ENCODE measurements at places on chromosomes 2 and 18. TPM values are rescaled to one million over a fixed set of nuclear protein-coding genes. Genes with fewer than 3 reads are reported as not detected.

The CDCA7 gene
- total RNA-seq = 0.87 TPM

The USP40 gene
- total RNA-seq = 22.7 TPM

DNA sequence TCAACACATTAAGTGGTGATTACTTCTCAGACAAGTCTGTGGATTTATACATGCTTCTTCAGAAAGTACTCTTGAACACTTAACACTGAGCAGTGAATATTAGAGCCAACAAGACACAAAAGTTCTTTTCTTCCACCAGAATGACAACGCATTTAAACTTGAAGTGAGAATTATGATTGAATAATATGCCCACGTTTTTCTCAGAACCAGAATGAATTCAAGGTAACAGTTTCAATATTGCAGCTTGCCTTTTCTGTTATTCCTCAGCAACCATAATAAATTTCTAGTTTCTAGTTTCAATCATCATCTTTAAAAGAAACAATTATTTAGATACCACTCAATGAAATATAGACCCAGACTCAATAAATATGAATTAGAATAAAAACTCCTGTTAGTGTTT lies 547.0 kb downstream of the NUP35 start:
- no peak overlapping the region for H3K27ac ChIP-seq
- no peak for DNase-seq
- no peaks in the 10 kb centered on the region for H3K36me3 ChIP-seq
- H3K4me3 ChIP-seq = no peak overlapping the region
- no peaks in the 10 kb centered on the region for H3K4me1 ChIP-seq
- no peaks in the 10 kb centered on the region for H3K27me3 ChIP-seq

- no peak overlapping the region for H3K4me3 ChIP-seq
- H3K36me3 ChIP-seq = no peaks in the 10 kb centered on the region
- H3K4me1 ChIP-seq = peaks cover 16% of the 10 kb centered on the region
- H3K27me3 ChIP-seq = no peaks in the 10 kb centered on the region
- DNase-seq = no peak
- H3K27ac ChIP-seq = no peak overlapping the region
Measured at GRCh38 chr18:3111523-3112240, 98.7 kb upstream of the LPIN2 start.

GRCh38 chr2:28336982-28337627 lies 55.6 kb upstream of the FOSL2 start:
- no peak overlapping the region for H3K4me3 ChIP-seq
- no peaks in the 10 kb centered on the region for H3K36me3 ChIP-seq
- no peaks in the 10 kb centered on the region for H3K27me3 ChIP-seq
- no peak for DNase-seq
- peaks cover 23% of the 10 kb centered on the region for H3K4me1 ChIP-seq
- H3K27ac ChIP-seq = no peak overlapping the region

The CDK15 gene
- not detected for total RNA-seq

DNA sequence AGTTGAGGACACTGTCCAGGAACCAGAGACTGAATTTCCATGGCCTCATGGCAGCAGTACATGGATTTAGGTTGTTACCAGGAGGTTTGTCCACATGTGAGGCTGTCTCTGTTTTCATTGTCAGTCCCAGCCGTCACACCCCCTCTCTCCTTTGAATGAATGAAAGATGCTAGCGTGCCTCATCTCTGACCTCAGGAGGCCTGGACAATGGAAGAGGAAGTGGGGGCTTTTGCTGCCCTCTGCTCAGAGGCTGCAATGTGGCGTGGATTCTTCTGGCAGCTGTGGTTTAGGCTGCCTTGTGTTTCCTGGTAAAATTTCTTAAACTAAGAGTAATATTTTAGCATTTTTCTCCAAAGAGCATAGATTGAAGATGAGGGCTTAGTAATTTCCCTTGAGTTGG lies 47.5 kb downstream of the RAB31 start:
- no peak for DNase-seq
- no peaks in the 10 kb centered on the region for H3K36me3 ChIP-seq
- H3K4me3 ChIP-seq = no peak overlapping the region

DNA sequence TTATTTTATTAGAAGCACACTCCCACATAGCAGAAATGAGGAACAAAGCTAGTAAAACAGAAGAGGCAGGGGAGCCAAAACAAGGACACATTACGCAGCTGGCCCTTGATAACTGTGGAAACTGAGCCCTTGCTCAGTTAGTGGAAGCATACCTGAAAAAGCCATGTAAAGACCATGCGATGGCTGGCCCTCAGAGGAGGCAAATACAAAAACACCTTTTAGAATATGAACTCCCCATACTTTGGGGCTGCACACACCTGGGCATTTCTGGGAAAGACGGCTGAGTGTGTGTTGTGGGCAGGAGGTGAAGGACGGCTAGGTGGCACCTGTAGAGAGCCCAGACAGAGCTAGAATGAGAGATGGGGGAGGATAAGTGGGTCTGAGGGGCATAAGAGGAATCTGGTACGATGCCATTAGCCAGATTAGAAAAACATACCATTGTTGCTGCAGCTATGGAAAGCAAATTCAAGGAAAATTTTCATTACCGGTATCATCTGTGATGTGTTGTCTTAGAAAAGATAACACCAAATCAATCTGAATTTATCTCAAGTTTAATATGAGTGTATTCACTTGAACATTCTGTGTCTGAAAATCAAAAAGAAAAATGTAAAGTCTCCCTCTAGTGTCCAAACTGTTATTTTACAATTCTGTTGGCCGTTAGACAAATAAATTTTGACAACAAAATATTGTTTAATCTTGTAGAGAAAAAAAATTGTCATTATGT lies 45.2 kb upstream of the SULT1C3 start:
- H3K36me3 ChIP-seq = no peaks in the 10 kb centered on the region
- H3K27ac ChIP-seq = no peak overlapping the region
- no peaks in the 10 kb centered on the region for H3K4me1 ChIP-seq
- no peak for DNase-seq
- no peak overlapping the region for H3K4me3 ChIP-seq

The ACAA2 gene
- total RNA-seq = 47.9 TPM

The RAB1A gene
- total RNA-seq = 51.8 TPM

The TMEM178A gene
- 0.67 TPM for total RNA-seq

DNA sequence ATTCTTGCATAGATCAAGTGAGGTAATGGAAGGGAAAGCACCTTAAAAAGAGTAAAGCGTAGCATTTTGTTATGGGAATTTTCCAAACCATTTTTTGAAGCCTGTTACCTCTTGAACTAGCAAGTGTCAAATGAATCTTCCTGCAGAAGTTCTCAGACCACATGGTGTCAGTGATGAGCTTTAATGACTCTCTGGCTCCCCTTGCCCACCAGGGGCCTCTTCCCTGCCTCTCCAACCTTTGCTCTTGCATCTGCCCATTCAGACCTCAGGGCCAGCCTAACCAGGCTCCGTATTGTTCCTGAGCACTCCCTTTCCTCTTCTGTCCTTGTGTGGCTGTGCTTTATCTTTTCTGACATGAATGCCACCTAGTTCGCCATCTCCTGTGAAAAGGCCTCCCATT lies 155.9 kb downstream of the DIS3L2 start:
- H3K27me3 ChIP-seq = no peaks in the 10 kb centered on the region
- DNase-seq = no peak
- no peak overlapping the region for H3K27ac ChIP-seq
- no peaks in the 10 kb centered on the region for H3K4me1 ChIP-seq
- no peaks in the 10 kb centered on the region for H3K36me3 ChIP-seq

DNA sequence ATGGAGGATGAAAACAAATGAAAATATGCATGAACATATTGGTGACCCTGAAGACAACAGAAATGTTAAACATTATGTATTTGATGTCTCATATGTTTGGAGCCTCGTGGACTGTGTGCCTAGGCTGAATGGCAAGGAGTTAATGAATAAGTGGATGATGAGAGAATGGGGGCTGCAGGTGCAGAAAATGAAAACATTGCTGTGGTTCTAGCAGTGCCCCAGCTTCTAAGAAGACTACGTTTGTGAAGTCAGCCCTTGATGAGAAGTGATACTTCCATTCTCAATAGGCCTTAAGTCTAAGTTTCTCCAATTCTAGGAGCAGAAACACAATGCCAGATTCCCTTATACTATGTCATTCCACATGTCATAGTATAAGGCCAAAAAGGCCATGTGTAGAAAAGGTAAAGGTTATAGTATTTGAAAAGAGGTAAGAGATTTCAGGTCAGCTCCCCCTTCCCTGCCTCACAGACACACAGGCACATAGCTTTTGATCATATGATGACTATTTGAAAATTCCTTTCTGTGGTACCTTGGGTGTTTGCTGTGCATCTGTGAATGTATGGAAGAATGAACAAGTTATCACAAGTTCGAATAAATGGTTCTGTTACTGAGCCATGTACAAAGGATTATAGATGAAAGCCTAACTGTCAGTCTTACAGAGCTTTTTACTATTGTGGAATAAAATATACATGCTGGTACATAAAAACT lies 280.8 kb downstream of the SETBP1 start:
- no peaks in the 10 kb centered on the region for H3K27me3 ChIP-seq
- H3K4me3 ChIP-seq = no peak overlapping the region
- H3K4me1 ChIP-seq = peaks cover 9% of the 10 kb centered on the region
- no peak for DNase-seq
- H3K27ac ChIP-seq = no peak overlapping the region

DNA sequence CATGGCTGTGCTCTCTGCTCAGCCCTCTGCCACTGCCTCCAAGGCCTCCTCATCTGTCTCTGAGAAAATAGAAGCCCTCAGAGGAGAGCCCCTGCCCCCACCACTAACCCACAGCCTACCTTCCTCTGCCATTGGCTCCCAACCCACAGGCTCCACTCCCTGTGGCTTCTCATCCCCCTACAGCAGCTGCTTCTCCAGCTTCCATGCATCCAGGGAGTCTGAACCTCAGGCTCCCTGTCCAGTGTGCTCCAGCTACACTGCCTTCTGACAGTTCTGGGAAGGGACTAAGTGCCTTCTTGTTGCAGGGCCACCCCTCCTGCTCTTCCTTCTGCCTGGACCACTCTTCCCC lies 29.3 kb downstream of the COL6A3 start:
- H3K27ac ChIP-seq = no peak overlapping the region
- no peak overlapping the region for H3K4me3 ChIP-seq
- H3K27me3 ChIP-seq = no peaks in the 10 kb centered on the region
- no peak for DNase-seq
- no peaks in the 10 kb centered on the region for H3K36me3 ChIP-seq

The CLHC1 gene
- 5.2 TPM for total RNA-seq

- no peaks in the 10 kb centered on the region for H3K4me1 ChIP-seq
- DNase-seq = no peak
- no peak overlapping the region for H3K4me3 ChIP-seq
Measured at GRCh38 chr2:229044581-229044980, 226.5 kb downstream of the PID1 start.

DNA sequence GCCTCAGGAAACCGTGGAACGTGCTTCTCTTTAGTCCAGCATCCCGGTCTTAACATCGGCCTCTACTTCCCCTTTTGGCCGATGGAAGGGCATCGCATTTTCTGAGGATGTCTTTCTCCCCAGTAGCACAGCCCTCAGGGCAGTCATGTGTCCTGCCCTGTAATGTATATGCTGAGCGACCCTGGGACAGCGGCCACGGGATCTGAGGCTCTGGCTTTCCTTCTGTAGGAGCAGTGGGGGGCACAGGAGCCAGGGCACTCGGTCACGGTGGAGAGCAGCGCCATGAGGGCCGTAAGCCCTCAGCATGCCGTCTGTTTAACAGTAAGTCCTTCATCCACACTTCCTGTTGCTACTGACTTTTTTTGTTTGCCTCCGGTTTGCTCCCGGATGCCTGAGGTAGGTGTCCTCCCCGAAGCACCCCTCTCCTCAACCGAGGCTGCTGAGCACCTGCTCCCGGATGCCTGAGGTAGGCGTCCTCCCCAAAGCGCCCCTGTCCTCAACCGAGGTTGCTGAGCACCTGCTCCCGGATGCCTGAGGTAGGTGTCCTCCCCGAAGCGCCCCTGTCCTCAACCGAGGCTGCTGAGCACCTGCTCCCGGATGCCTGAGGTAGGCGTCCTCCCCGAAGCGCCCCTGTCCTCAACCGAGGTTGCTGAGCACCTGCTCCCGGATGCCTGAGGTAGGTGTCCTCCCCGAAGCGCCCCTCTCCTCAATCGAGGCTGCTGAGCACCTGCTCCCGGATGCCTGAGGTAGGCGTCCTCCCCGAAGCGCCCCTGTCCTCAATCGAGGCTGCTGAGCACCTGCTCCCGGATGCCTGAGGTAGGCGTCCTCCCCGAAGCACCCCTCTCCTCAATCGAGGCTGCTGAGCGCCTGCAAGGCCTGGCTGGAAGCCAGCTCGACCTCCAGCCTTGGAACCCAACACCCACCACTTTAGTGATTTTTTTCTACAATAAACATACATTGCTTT lies 169.3 kb downstream of the HDAC4 start:
- no peaks in the 10 kb centered on the region for H3K27me3 ChIP-seq
- H3K4me1 ChIP-seq = no peaks in the 10 kb centered on the region
- no peak for DNase-seq

GRCh38 chr2:240797500-240797895 lies 22.5 kb downstream of the KIF1A start:
- no peak for DNase-seq
- no peaks in the 10 kb centered on the region for H3K27me3 ChIP-seq
- no peaks in the 10 kb centered on the region for H3K4me1 ChIP-seq
- H3K36me3 ChIP-seq = no peaks in the 10 kb centered on the region
- H3K27ac ChIP-seq = no peak overlapping the region

DNA sequence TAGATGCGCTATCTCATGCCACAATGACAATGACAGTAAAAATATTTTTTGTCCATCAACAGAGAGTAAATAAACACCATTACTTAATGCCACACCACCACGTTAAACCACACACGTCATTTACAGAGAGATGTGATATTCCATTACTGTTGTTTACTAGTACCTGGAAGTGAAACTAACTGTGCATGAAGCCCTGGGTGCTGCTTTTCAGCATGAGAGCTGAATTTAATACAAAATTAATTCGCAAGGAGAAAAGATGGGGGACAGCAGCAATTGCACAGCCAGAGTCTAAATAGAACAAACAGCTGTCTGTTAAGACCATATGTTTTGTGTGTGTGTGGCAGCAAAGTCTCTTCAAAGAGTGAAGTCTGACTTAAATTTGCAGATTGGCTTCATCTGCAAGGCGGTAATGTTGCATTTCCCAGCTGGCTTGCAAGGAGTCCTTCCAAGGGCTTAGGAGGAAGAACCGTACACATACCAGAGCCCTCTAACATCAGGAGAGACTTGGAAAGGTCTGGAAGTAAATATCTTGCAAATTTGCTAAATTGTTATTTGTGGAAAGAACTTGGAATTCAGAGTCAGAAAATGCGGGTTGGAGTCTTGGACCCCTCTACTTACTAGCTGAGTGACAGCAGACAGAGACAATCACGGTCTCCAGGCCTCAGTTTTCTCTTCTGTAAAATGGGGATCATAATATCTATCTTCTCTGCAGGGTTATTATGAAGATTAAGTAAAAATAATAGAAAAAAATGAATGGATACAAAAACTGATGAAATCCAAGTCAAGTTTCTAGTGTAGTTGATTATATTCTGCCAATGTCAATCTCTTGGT lies 127.6 kb downstream of the ALPK2 start:
- peaks cover 13% of the 10 kb centered on the region for H3K4me1 ChIP-seq
- H3K27ac ChIP-seq = peak overlapping the region; percentile 56
- no peaks in the 10 kb centered on the region for H3K27me3 ChIP-seq

- no peak overlapping the region for H3K4me3 ChIP-seq
- DNase-seq = no peak
Measured at GRCh38 chr2:225122007-225122406, 79.7 kb upstream of the DOCK10 start.

DNA sequence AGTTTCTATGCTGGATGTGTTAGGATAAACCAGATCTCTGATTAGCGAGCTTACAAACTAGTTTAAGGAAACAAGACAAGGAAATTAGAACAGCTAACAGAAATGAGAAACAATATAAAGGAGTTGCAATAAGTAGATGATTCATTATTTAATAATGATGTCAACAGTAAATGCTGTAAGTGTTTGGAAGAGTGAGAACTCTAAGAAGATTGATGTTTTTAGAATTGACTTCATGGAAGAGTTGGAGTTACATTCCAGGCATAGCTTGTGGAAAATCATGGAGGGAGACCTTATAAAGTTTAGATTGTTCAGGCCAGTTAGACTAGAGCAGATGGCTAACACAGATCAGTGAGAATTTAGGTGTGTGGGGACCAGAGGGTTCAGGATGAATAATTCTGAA lies 32.6 kb downstream of the PPP1R1C start:
- H3K36me3 ChIP-seq = no peaks in the 10 kb centered on the region
- no peak overlapping the region for H3K4me3 ChIP-seq

The FBXO15 gene
- 0.64 TPM for total RNA-seq
